ENCODE measurements at places on chromosomes 11 and 22. TPM values are rescaled to one million over a fixed set of nuclear protein-coding genes. Genes with fewer than 3 reads are reported as not detected.

GRCh38 chr11:111045407-111045803 is 200.1 kb upstream of the POU2AF2 start:
- no peak for DNase-seq

GRCh38 chr11:235609-235996 is 539 bp downstream of the SIRT3 start:
- no peak for DNase-seq

- DNase-seq, result peak; percentile 84
Measured at GRCh38 chr11:18720808-18721560, 5.0 kb downstream of the IGSF22 start.

- no peak for DNase-seq
Measured at GRCh38 chr11:2140411-2141400, 1.5 kb upstream of the IGF2 start.

The GAS2 gene
- 9.7 TPM for total RNA-seq

The MS4A4E gene
- 0.59 TPM for total RNA-seq
